ENCODE measurements at places on chromosomes 1 and 21.

DNA sequence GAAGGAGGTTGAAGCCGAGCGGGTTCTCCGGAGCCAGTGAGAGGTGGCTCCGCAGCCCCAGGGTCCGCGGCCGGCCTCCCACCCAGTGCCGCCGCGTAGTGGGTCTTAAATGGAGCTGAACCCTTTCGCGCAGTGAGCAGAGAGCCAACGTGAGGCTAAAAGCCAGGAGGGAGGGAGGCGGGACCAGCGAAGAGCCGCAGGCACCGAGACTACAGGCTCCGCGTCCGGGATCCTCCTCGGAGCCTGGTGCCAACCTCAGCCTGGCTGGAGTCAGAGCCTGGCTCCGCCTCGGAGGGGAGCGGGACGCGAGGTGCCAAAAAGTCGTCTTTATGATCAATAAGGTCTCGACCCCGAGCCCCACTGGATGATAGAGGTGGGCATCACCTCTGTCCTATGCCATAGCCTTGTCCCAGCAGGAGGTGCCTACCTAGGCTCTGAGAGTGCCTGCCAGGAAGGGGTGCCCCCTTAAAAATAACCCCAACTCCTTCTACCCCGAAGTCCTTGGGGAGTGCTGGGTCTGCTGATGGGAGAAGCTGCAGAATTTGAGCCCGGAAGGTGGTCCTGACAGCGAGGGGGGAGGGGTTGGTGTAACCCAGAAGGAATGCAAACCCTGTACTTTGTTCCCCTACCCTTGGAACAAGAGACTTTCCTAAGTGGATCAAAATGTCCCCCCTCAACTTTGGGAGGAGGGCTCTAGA, 1.6 kb downstream of the IGSF21 start:
- DNase-seq = no peak

DNA sequence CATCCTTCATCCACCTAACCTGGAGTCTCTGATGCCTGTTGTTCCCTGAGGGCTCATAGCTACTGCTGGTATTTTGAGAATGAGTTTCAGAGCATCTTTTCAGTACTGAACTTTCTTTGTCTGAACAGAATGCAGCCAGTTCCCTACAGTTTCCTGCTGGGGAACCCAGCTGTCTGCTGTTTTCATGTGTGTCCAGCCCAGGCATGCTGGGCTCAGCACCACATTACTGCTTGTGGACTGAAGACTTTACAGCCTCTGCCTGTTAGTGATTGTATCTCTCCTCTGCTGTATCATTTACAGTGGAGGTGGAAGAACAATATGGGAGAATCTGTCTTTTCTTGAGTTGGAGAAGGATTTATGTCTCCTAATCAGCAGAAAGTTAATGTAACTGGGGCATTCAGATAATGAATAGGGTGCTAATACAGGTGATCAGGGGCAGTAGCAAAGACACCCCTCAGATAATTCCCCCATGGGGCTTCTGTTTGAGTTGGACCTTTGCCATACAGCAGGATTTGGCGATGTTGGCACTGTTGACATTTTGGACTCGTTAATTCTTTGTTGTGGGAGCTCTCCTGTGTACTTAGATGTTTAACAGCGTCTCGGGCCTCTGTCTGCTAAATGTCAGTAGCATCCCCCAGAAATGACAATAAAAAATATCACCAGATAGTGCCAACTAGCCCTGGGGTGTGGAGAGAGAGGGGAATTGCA, 207.7 kb downstream of the HHAT start:
- DNase-seq = no peak

DNA sequence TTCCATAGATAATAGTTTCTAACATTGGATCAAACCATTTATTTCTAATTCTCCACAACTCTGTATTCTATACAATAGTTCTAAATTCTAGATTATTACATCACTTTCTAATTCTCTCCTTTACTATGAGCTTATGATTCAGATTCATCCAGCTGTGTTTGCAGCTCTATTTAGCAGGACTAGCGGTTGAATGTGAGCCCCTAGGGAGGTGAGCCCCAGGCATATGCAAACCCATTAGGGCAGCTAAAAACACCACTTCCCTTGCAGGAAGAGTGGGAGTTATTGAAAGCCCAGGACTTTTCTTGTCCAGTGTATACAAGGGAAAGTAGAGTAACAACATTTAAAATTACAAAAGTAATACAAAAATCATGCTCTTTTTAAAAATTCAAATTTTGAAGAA, 56.9 kb downstream of the KRTAP19-8 start:
- no peak for DNase-seq

- DNase-seq = no peak
These were observed 58.0 kb upstream of the GFI1 start for GRCh38 chr1:92544756-92545165.

DNA sequence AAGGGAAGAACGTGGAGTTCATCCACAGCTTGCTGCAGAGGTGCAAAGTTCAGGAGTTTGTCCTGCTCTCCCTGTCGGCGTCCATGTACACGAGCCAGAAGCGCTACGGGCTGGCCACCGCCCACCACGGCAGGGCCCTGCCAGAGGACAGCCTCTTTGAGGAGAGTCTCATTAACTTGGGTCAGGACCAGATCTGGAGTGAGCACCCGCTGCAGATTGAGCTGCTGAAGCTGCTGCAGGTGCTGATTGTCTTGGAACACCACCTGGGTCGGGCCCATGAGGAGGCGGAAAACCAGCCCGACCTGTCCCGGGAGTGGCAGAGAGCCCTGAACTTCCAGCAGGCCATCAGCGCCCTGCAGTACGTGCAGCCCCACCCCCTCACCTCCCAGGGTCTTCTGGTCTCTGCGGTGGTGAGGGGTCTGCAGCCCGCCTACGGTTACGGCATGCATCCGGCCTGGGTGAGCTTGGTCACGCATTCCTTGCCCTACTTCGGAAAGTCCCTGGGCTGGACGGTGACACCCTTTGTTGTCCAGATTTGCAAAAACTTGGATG, 73.8 kb upstream of the MORC3 start:
- DNase-seq = no peak

- DNase-seq = no peak
These were observed 37.7 kb upstream of the GPR157 start for GRCh38 chr1:9166289-9167235.

DNA sequence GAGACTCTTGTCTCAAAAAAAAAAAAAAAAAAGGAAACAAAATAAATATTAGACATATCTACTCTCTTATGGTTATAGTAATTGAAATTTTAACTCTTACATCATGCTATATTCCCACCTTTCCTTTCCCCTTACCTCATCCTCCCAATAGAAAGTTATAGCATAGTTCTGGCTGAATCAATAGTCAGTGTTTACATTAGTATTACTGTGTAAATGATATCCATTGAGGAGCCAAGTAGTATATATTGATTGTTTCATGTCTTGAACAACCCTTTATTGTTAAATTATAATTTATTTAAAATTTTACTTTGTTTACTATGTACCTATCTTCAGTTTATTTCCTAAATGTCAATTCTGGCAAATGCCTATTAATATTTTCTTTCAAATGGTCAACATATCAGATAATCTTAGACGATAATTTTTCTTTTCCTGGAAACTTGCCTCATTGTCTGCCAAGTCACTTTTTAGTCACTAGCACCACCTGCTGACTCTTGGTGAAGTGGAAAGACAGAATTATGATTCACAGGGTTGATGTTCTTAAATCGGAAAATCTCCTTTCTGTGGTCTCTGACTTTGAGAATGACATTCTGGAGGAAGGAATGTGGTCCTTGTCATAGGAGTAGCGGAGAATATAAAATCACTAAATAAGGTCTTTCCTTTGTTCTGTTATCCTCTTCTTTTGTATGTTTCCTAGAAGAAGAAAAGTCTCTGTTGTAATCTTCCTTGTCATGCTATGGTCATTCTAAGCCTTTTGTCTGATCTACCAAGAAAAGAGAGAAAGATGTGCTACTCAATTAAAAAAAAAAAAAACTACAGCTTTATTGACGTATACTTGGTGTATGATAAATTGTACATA, 8.6 kb downstream of the HJV start:
- DNase-seq = peak; percentile 19

DNA sequence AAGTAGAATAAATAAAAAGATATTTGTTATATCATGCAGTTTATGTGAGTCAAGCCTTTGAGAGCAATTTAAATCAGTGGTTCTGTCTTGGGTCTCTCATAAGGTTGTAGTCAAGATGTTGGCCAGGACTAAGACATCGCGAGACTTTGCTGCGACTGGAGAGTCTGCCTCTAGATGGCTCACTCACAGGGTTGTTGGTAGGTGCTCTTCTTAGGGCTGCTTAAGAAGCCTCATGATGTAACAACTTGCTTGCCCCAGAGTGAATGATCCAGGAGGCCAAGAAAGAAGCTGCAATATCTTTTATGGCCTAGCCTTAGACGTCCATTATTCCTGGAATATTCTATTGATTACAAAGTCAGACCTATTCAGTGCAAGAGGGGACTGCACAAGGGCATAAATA, 73.1 kb upstream of the CACHD1 start:
- no peak for DNase-seq
